ENCODE measurements at places on chromosomes 3 and 15.

DNA sequence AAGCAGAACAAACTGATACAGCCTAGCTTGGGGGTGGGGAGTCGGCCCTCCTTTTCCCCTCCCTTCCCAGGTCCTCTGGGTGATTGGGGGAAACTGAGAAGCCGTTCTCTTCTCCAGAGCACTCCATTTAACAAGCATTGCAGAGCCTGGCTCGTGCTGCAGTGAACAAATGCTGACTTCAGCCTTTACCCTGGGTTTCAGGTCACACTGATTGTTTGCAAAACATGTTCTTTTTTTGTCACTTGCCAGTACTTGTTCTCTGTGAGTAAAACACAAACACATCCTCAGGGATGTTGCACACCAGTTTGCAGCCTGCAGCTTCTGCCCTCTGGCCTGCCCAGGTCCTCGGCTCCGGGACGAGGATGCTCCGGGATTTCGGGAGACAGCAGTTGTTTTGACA, 132.8 kb downstream of the PGPEP1L start:
- peak; percentile 57 for DNase-seq

DNA sequence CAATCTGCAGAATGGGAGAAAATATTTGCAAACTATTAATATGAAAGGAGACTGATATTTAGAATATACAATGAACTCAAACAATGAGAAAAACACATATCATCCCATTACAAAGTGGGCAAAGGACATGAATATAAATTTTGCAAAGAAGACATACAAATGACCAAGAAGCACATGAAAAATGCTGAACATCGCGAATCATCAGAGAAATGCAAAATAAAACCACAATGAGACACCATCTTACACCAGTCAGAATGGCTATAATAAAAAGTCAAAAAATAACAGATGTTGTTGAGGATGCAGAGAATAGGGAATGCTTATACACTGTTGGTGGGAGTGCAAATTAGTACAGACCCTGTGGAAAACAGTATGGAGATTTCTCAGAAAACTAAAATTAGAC, 83.6 kb downstream of the RAP2B start:
- DNase-seq = no peak

DNA sequence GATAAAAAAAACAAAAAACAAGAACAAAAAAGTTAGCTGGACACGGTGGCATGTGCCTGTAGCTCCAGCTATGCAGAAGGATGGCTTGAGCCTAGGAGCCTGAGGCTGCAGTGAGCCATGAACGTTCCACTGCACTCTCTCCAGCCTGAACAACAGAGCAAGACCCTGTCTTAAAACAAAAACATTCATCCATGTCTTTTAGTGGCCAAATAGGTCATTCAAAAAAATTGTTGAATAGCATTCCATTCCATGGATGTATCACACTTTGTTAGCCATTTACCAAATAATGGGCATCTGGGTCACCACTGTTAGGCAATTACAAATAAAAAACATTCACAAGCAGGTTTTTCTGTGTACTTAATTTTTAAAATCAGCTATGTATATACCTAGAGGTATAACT, 139.7 kb downstream of the STAG1 start:
- DNase-seq = no peak

DNA sequence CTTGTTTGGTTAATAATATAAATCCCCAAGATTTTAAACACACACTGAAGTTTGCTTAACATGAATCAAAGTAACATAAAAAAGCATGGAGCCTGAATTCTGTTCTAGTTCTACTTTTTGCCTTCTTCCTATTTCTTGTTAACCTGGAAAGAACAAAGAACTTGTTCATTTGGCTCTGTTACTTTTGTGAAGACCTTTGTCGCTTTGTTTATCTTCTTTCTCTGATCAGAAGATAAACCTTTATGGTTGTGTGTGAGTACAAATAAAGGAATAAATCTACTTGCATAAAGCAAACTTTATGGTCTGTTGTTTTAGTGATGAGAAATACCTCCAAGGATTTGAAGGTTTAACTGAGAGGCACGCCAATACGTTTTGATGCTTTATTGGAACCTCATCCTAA, 210.1 kb upstream of the SATB1 start:
- DNase-seq = no peak

- DNase-seq = no peak
Observed at GRCh38 chr15:48244921-48245320, 38.8 kb downstream of the SLC12A1 start.

DNA sequence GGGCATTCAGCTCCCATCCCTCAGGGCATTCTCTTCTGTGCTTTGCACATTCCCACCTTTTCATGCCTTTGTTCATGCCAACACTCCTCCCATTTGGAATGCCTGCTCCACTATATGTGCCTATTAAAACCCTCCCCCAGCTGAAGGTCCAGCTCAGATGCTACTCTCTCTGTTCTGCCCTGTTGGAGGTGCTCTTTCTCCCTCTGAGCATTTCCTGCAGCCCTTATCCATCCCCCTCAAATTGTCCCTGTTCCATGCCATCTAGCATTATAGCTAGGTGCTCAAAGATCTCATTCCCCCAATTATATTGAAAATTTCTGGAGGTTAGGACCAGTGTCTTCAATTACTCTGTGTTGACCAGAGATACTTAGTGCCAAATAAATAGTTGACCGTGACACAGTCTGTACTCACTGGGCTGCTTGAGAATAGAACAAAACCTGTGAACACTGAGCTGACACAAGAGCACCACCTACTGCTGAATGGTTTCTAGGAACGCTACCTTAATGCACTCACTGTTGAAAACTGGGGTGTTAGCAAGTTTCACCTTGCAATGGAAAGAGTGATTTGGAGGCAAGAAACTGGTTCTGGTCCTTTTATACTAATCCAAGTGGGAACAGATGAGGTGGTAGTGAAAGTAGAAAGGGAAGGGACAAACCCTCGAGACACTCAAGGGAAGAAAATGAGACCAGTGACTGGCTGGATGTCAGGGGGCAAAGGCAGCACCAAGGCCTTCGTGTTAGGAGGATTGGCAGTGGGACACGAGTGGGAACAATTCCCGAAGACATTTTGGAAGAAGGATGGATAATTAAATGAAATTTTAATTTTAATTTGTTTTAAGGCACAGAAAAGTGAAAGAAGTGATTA, 289.8 kb upstream of the ROPN1 start:
- peak; percentile 68 for DNase-seq

DNA sequence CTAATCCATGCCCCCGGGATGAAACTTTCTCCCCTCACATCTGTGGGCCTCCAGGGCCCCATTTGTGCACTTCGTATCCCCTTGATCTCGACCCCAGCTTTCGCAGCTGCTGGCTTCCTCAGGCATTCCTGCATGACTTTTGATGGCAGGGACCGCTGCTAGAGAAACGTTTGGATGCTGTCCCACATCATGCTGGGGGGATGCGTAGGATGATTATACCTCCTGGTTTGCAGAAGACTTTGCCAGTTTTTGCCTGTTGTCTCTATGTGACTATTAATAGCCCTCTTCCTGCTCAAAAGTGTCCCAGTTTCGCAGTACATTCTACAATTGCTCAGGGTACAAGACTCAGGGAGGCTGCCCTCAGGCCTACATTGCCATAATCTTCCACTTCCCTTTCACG, 10.4 kb upstream of the KCNAB1 start:
- DNase-seq = no peak

DNA sequence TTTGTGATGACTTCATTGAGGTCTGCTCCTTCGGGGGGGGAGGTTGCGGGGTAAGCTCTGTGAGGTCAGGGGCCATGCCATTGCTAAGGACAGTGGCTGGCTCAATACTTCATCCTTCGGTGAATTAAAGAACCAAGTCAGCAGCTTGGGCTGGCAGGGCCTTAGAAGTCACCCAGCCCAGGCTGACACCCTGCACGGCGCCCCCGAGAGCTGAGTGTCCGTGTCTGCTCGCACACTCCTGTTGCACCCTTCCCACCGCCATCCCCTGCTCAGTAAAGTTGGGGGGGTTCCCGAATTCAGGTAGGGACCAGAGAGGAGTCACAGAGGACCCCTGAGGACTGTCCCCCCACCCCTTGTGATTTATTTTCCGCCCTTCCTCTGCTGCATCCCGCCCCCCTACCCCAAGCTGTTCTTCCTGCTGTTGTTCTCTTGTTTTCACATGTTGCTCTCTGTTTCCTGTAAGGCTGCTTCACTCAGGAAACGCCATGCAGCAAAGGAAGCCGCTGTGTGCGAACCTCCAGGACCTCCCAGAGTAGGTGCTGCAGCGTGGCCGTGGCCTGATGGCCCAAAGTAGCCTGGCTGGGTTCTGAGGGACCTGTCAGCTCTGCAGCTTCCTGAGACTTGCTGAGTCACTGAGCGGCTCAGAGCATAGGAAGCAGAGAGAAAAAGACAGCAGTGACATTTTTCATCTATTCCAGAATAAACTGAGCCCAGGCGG, 14.4 kb downstream of the EFCC1 start:
- DNase-seq = peak; percentile 37

DNA sequence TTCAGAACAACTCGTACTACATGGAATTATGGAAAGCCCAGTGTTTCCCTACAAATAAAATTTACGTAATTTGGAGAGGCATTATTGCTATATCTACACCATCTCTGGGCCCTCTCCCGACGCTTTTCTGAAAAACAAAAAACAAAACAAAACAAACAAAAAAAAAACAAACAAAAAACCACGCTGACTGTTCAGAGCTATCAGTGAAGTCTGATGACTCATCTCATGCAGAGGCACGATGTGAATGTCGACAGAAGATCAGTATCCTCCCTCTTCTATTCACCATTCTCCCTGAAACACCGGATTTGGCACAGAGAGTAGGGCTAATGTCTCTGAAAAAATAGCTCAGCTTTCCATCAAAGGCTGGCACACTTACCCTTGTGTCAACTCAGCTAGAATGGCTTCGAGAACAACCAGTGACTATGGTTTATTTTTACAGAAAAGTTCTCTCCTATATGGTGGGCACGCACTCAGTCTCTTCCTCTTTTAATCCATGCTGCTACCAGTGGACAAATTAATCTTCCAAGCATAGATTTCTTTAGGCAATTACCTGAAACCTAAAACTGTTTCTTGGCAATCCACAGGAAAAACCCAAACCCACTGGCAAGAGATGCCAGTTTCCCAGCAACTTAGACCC, 1.5 kb downstream of the CRBN start:
- DNase-seq = no peak

DNA sequence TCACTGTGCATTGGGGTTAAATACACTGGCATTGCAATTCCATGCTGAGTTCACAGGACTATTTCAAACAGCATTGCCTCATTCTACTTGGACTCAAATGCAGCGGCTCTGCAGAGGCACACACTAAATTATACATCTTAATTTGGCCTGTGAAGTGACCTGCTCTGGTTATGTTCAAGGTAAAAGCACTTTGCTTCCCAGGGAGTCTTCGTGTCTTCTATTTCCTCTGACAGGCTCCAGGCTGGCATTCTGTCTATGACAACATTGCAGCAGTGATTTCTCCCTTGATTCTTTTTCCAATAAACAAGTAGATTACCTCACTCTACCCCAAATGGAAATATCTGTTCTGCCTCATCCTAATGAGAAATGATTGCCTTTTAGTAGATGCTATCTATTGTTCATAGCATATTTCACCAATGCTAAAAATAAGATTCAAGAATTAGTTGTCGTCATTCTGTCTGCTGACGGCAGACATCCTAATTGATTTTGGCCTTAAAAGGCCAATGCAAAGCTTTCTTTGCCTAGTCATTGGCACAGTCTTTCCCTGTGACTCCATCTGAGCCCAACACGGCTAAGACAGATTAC, 33.8 kb downstream of the FMN1 start:
- DNase-seq = no peak

DNA sequence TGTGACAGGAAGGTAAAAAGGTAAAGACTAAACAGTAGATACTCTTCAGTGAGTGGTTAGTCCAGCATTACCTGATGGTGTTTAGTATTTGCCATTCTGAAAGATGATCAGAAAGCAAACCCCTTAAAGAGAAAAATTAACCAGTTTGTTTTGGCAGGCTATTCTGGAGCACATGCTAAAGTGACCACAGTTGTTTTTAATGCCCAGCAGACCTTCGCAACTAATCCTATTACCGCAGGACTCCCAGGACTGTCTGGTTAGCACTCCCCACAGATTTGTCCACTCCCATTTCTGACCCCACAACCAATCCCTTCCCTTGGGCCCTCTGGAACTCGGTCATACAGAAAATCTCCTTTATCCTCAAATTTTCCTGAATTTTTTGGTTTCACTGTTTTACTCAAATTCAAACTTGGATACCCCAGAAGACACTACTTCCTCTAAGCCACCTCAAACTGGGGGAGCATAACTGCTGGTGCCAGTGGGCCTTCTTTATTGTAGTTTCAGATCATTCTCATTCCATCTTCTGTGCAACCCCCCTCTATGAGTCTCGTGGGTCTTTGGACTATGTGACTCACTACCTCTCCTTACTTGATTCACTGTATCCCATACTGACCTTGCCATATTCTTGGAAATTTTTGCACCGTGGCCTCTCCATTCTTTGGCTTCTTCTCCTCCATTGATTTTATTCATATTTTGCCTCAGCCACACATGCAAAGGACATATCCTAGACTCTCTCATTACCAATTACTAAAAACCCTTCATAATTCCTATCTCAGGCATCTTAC, 104.4 kb downstream of the RBMS3 start:
- DNase-seq = no peak

DNA sequence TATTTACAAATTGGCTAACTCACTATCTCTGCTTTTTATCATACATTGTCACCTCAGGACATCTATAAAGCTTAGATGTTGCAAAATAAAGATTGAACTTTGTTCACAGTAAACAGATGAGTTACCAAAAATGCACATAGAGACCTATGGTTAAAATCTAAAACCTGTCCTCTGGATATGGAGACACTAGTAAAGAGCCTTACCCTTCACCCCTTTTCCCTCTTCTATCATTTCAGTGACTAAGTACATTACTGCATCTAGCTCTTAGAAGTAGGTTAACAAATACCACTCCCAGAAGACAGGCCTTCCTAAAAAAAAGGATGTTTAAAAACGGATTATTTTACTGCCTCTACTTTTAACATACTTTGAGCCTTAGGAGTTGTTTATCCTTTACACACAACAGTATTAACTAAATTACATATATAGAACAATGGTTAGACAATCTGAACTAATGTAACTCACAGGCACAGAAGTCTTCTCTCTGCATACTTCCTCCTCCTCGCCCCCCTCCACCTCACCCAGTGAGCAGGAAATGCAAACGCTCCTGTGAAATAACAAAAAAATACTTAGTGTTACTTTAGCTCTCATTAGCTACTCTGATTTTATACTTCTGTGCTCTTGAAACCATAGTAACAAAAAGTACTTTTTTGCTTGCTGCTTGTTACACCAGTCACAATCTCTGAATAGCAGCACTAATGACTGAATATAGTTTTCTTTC, 23.3 kb downstream of the IREB2 start:
- peak; percentile 60 for DNase-seq

GRCh38 chr3:159749406-159749805, 239.2 kb upstream of the IL12A start:
- DNase-seq = no peak

- DNase-seq = no peak
Observed at GRCh38 chr3:18046131-18046915, 303.9 kb upstream of the TBC1D5 start.

- no peak for DNase-seq
Observed at GRCh38 chr15:41487802-41488201, 5.9 kb upstream of the ITPKA start.
